M059J (cell line): ENCODE measurements at places on chromosomes 7 and 10. TPM values are rescaled to one million over a fixed set of nuclear protein-coding genes. Genes with fewer than 3 reads are reported as not detected.

Gene NUDT13
- not detected in 2 replicates for total RNA-seq

Gene DKK1
- 355 and 363 TPM in 2 replicates for total RNA-seq

Gene C7orf57
- total RNA-seq: 0.25 and 0.62 TPM in 2 replicates

Gene NYAP1
- total RNA-seq: 0.02 TPM in 1 of 2 replicates, not detected in the other

Gene CACNB2
- 0.52 TPM in 1 of 2 replicates, not detected in the other for total RNA-seq
